ENCODE measurements at places on chromosomes 6 and 20.

- no peak for DNase-seq
Observed at GRCh38 chr20:5279661-5280060, 37.1 kb downstream of the PROKR2 start.

- no peak for DNase-seq
Observed at GRCh38 chr6:74971633-74972032, 234.2 kb downstream of the COL12A1 start.

- DNase-seq: no peak
Observed at GRCh38 chr6:622462-622861, 34.4 kb downstream of the HUS1B start.

- peak; percentile 87 for DNase-seq
Observed at GRCh38 chr6:105994591-105995390, 91.3 kb upstream of the PRDM1 start.

DNA sequence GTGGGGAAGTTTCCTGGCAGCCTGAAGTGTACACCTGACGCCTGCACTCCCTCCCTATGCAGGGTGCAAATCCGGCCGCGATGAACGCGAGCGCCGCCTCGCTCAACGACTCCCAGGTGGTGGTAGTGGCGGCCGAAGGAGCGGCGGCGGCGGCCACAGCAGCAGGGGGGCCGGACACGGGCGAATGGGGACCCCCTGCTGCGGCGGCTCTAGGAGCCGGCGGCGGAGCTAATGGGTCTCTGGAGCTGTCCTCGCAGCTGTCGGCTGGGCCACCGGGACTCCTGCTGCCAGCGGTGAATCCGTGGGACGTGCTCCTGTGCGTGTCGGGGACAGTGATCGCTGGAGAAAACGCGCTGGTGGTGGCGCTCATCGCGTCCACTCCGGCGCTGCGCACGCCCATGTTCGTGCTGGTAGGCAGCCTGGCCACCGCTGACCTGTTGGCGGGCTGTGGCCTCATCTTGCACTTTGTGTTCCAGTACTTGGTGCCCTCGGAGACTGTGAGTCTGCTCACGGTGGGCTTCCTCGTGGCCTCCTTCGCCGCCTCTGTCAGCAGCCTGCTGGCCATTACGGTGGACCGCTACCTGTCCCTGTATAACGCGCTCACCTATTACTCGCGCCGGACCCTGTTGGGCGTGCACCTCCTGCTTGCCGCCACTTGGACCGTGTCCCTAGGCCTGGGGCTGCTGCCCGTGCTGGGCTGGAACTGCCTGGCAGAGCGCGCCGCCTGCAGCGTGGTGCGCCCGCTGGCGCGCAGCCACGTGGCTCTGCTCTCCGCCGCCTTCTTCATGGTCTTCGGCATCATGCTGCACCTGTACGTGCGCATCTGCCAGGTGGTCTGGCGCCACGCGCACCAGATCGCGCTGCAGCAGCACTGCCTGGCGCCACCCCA is 1.2 kb downstream of the GPR6 start:
- no peak for DNase-seq

DNA sequence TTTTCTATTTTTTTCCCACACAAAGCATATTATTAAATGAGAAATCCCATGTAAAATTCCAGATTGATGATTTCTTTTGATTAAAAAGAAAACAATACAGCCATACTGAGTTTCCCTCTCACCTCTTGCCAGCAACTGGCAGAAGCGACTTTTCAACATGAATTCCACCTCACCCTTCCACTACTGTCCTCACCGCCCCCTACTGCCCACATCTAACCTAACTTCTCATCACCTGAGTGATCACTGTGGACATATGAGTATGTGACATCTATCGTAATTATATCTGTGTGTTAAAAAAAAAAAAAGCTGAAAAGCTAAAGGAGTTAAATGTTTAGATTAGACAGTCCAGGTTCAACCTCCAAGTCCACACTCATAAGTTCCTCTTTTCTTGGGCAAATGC is 528.6 kb downstream of the PRKN start:
- no peak for DNase-seq

- DNase-seq: no peak
Observed at GRCh38 chr6:56199956-56200355, 47.4 kb downstream of the COL21A1 start.

- peak; percentile 77 for DNase-seq
Observed at GRCh38 chr20:32067234-32067821, 15.3 kb downstream of the HCK start.

GRCh38 chr20:48190757-48191156 is 405.5 kb upstream of the SULF2 start:
- no peak for DNase-seq

DNA sequence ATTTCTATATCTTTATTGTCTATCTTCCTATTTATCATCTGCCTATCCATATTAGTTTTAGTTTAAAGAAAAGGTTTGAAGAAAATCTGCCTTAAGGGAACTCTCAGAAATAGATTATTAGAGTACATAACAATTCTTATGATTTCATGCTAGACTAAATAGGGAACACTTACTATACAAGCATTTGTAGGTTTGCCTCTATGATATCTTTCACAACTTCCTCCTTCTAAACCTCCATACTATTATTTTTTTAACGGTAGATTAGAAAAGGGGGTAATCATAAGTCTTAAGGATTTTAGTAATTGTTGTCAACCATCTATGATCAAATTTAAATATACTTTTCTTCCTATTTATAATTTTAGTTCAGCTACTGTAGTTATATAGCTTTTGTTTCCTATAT is 11.6 kb upstream of the DSE start:
- DNase-seq: no peak

DNA sequence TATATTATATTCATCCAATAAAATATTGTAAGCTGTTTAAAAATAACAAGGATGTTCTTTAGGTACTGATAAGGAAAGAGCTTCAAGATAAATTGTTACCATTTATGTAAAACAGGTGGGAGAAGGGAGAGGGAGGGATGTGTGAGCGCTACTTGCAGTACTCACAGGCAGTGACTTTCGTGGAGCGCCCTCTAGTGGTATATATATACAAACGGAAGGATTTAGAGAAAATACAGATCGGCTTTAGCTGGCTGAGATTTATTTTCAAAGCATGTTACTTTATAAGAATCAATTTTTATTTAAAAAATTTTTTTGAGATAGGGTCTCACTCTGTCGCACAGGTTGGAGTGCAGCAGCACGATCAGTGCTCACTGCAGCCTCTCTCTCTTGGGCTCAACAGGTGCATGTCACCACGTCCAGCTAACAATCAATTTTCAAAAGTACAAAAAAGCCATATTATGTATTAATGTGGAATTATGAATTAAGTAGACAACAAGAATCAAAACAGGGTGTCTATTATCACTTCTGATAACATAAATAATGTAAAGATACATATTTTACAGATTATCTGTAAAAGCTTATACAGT is 3.3 kb upstream of the MOG start:
- DNase-seq: peak; percentile 90

DNA sequence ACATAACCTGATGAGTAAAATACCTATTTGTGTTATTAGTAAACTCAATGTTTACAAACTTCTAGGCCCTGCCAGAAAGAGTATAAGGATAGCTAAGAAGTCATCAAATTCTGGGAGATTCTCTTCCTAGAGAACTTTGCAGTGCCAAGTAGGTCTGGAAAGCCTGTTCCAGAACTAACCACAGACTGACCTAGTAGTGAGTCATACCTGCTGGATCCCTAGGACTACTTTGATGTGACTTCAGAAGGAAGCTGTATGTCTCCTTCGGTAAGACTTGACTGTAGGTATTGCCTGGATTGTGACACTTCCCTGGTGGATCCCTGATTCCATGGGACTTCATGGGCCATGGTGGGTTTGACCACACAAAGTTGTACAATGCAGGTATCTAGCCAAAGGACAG is 131.7 kb downstream of the DNAH8 start:
- DNase-seq: peak; percentile 8

GRCh38 chr20:41307021-41307420 is 10.5 kb downstream of the ZHX3 start:
- no peak for DNase-seq

DNA sequence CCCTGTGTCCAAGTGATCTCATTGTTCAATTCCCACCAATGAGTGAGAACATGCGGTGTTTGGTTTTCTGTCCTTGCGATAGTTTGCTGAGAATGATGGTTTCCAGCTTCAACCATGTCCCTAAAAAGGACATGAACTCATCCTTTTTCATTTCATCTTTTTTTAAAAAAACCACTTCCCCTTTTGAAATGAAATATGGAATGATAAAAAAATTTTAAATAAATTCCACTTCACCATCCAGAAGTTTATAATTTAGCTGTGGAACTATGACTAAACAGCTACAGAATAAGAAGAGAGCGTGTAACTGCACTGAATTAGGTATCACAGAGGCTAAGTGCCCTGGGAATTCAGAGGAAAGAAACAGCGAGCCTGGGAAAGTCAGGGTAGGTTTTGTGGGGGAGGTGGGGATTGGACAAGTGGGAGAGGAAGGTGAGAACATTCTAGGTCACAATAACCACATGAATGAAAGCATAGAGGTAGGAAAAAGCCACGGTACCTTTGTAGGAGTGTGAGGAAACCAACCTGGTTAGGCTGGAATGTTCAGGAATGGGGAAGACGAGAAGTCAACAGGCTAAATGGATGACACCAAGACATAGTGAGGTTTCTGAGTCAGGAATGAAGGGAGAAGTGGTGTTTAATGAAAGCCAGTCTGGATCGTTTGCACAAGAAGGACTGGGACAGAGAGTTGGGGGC is 11.0 kb downstream of the TRIM10 start:
- DNase-seq: no peak

DNA sequence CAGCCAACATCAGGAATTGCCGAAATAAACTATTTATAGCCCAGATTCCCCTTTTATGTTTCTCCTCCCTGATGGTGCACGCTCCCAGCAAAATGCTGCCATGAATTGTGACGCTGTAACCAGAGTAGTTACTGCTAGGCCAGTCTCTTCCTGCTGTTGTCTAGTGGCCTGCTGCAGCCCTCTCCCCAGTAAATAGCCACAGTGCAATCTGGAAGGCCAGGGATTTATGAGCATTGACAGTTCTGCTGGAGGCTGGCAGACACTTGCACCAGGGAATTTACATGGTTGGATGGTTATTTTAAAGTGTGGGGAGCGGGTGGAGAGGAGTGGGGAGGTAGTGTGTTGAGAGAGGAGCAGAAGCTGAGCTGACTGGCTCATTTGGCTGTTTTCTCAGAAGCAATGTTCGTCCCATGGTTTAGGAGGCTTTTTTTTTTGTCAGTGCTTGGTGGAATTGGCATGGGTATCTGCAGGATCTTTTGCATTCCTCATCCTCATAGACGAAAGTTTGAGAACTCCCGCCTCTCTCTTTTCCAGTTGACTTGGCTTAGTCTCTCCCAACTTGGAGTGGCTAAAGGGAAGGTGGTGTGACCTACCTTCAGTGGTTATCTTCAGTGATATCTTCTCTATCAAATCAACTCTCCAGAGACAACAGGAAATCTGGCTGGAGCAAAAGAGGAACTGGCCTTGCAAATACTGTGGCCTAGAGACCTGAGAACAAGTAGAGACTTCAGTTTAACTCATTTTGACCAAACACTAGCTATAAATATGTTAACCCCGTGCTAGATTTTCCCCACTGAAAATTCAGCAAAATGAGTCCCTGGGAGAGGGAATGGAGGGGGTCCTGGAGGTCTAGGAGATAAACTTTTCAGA is 99.3 kb upstream of the VSTM2L start:
- no peak for DNase-seq

DNA sequence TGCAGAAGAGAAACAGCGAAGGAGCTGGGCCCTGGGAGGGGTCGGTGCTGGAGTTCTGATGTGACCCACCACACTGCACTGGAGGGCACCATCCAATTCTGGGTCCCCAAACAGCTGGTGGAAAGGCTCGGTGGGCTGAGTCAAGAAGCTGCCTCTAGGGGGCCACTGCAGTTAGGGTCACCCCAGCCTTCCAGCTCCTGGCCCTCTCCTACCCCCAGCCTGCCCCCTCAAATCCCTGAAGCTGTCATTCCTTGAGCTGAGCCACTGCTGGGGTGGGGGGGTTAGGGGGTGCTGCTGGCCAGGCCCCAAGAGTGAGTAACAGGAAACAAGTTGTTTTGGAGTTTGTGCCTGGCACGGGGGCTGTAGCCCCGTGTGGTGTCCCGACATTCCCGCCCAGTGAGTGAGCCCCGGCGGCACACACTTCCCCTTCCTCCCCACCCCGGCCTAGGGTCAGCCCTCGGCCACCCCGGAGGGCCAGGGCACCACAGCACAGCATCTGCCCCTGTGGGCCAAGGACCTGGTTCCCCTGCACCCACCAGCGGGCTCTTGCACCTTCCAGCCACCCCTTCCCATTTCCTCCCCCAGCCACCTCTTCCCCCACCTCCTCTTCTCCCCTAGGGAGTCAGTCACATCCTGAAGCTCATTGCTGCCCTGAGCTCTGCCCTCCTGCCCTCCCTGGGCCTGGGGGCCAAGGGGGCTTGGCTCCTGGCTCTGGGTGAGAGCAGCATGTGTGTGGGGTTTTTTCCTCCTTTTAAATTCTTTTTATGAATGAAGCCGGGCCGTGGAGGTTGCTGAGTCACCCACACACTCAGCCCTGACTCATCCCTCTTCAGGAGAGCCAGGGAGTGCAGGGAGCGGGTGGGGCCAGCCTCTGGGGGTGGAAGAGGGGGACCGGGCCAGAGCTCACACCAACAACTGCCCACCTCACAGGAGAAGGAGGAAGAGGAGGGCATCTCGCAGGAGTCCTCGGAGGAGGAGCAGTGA is 4.6 kb downstream of the SMIM29 start:
- DNase-seq: peak; percentile 96

DNA sequence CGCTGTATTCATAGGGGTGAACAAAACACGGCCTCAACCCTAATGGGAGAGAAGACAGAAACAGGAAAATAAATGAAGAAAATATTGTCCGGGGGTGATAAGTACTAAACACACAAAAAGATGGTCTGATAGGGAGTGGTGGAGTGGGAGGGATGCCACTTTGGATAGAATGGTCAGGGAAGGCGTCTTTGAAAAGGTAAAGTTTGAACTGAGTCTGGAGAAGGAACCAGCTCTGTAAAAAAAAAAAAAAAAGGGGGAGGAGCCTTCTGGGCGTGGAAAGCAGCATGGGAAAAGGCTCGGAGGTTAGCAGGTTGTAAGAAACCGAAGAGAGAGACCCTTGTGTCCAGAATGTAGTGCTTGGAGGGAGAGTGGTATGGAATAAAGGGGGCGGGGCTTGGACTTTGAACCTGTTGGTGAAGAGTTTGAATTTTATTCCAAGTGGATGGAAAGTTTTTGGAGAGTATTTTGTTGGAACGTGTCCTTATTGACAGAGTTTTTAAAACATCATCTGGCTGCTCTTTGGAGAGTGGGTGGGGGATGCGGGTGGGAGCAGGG is 1.8 kb downstream of the CHMP4B start:
- peak; percentile 55 for DNase-seq

Data from adipocyte (in vitro differentiated cells).